CD4-positive, alpha-beta T cell treated with Interleukin-10 for 1 hour (primary cell): ENCODE measurements at places on chromosomes 16 and 17.

GRCh38 chr17:31061678-31062077 lies 33.1 kb upstream of the NF1 start:
- no peak for DNase-seq

- no peak for DNase-seq
These were observed 37.5 kb upstream of the GSG1L start for GRCh38 chr16:28100810-28101532.

DNA sequence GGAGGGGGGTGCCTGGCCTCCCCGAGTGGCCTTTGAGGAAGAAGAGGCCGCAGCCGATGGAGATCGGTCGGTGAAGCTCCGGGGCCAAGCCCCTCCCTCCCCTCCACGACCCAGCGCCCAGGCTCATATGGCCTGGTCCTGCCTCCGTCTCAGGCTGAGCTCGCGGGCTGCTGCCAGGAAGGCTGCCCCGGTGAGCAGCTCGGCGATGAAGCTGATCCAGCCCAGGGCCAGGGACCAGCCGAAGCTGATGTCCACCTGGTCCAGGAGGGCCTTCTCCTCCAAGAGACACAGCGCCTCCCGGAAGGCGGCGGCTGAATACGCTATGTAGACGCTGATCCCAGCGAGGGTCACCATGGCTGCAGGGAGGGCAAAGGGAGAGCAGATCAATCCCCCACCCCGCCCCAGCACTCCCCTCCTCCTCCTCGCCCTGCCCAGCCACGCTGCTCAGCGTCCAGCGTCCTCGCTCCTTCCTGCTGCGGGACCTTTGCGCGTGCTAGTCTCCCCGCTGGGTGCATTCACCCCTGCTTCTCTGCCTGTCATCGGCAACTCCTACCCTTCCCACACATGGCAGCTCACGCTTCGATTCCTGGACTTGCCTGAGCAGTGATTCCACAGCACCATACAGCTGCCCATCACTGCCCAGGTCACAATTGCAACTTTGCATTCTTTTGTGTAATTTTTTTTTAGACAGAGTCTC lies 20.5 kb downstream of the TMEM114 start:
- no peak for DNase-seq

DNA sequence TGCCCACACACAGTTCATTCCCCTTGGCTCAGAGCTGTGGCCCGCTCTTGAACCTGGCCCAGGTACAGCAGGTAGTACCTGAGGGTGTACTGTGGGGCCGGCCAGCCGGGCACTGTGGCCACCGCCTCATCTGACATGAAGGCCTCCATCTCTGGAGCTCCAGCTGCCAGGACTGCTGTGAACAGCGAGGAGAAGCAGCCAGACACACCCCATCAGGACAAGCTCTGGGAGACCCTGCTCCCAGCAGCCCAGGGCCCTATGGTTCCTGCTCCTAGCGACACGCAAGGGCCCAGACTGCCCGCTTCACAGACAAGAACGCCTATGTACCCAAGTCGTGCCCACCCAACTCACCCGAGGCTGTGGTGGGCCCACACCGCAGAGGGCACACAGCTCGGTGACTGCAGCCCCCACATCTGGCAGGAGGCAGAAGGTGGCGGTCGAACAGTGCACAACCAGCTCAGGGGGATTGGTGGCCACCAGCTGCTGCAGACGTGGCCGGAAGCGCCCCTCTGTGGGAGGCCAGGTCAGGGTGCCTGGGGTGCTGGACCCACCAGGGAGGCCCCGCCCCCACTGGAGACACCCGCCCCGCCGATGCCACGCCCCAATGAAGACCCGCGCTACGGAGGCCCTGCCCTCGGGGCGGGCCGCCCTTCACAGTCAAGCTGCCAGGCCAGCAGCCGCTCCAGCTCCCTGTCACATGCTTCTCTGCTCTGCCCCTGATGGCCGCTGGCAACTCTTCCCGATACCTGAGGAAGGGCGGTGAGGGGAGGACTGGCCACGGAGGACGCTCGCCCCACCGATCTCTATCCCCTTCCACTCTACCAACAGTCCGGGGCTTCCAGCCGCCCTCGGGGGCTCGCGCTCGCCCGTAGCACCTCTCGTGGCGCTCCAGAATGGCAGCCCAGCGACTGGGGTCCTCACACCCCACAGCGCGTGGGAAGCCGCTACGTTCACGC lies 1.1 kb upstream of the STUB1 start:
- peak; percentile 63 for DNase-seq

- DNase-seq, result no peak
These were observed 101.3 kb downstream of the CDK5R1 start for GRCh38 chr17:32588135-32588534.

GRCh38 chr17:15263206-15263579 lies 1.9 kb downstream of the PMP22 start:
- DNase-seq, result no peak

- no peak for DNase-seq
These were observed 6.2 kb downstream of the EPN3 start for GRCh38 chr17:50538549-50539410.

DNA sequence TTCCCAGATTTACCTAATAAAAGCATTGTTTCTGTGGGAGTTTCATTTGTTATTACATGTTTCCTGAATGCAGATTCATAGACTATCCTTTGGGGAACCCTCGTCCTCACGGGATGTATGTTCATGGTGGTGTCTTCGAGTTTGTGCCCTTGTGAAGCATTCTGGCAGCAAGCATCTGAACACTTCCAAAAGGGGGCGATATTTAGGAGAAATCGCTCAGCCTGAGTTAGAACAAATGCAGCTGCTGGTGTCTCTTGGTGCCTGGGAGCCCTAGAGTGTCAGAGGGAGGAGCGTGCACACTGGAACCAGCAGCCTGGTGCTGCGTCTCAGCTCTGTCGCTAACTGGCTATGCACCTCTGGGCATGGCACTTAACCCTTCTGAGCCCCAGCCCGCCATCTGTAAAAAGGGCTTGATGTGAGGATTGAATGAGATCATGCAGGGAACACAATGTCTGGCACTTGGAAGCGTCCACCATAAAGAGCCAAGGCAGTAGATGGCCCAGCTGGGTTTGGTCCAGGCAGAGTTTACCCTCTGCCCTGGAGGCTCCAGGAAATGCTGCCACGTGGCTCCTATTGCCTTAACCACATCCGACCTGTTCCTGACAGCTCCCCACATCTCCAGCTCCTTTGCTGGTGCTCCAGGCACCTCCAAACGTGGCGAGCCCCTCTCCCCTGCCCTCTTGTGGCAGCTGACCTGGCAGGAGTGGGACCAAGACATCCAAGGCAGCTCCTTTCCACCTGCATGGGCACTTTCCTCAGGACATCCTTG lies 25.0 kb upstream of the C16orf78 start:
- DNase-seq, result no peak

DNA sequence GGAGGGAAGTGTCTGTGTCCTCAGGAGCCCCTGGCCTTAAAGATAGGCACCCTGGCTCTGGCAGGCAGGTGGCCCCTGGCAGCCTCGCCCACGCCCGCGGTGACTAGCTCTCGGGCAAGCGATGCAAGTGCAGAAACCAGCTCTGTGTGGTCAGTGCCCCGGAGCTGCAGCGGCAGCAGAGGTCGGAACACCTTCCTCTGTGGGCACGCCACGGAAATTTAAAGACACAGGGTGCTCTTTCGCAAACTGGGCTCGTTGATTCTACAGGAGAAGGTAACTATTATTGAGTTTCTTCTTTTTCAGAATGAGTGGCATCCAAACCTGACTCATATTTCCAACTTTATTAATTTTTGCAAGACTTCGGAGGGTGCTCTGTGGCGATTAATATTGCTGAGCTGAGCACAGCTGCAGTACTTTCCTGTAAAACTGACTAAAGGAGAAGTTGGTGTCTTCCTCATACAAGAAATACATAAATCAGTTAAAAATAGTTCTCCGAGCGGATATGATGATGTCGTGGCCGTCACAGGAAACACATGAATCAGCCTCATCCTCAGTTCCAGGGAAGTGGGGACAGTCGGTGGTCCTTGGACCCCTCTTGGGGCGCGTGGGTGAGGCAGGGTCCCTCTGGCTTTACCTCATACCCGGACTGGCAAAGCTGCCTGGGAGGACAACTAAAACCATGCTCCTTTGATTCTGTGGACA lies 120.2 kb downstream of the METRNL start:
- DNase-seq, result peak; percentile 54

- no peak for DNase-seq
These were observed 8.3 kb upstream of the LPCAT2 start for GRCh38 chr16:55500530-55501011.

GRCh38 chr17:57553526-57553925 lies 191.6 kb downstream of the CCDC182 start:
- DNase-seq, result no peak

DNA sequence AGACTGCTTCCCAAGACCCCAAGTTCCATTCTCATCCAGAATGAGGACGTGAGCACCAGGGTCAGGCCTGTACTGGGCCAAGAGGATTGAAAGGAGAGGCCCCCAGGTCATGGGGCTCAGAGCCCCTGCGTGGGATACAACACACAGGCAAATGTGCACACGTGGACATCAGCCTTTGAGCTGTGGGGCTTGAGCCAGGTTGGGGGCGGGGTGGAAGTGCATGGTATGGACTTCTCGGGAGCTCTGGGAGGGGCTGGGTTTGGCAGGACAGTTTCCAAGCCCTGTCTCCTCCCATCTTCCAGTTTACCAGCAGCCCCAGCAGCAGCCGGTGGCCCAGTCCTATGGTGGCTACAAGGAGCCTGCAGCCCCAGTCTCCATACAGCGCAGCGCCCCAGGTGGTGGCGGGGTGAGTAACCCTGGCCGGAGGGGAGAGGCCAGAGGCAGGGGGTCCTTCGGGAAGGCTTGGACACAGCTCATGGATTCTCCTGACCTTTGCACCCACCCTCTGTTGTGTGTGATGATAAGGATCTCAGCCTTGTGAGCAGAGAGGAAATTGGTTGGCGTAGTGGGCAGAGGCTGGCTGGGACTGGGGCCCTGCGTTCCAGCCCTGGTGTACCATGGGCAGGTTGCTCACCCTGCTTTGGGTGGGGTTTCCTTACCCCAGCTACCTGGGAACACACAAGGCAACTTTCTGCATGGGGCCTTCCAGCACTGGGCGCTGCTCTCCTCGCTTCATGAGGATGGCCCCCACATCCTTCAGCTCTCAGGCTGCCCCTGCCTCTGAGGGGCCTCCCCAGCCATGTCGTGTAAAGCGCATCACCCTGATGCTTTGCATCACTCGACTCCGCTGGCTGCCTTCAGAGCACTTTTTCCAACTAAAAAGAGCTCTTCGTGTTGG lies 10.4 kb upstream of the LASP1NB start:
- DNase-seq, result no peak

GRCh38 chr17:81923302-81924260 lies 4.0 kb downstream of the MAFG start:
- no peak for DNase-seq

DNA sequence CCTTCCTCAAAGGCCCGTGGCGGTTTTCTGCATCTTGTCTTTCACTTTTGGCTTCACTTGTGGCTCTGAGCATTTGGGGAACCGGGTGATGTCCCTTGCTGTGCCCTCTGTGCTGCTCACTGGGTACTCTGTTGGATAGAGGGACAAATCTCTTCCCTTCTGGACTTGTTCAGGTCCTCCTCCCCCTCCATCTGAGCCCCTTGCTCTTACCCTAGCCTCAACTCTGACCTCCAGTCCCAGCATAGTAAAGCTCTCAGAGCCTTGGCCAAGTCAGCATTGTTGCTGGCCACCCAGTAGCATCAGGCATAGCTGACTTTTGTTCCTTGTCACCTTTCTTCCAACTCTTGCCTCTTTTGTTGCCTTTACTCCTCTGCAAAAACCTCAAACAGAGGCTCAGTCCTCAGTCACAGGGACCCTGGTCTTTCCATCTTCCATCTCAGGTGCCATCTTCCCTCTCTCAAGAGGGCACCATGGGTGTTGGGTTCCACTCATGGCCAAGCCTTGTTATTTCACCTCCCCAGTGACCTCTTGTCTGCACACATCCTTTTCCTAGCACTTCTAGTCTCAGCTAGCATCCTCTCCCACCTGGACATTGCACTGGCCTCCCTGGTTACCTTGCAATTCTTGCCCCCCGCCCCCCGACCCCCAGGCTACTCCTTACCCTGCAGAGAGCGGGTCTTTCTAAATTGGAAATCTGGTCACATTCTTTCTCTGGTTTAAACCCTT lies 393 bp upstream of the PSMB10 start:
- DNase-seq, result peak; percentile 85

DNA sequence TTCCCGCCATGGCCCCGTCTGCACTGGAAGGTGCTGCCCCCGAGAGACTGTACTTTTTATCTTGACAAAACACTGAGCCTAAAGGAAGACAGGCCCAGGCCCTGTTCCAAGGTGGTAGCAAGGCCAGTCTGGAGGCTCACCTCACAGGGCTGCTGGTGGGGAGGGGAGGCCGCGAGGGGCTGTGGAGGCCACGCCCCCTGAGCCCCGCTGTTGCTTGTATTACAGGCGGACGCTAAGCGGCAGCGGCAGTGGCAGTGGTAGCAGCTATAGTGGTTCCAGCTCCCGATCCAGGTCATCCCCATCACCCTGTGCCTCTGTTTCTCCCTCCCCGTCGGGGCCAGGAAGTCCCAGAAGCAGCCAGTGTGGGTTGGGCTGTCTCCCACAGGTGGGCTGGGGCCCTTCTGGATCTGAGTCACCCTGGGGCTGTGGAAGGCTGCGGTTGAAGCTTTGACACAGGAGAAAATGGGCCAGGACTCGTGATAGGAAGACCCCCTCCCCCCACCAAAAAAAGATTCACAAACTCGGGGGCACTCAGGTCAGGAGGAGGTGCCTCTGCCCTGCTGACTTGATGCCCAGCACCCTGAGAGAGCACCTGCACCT lies 13.3 kb upstream of the IL17C start:
- no peak for DNase-seq

DNA sequence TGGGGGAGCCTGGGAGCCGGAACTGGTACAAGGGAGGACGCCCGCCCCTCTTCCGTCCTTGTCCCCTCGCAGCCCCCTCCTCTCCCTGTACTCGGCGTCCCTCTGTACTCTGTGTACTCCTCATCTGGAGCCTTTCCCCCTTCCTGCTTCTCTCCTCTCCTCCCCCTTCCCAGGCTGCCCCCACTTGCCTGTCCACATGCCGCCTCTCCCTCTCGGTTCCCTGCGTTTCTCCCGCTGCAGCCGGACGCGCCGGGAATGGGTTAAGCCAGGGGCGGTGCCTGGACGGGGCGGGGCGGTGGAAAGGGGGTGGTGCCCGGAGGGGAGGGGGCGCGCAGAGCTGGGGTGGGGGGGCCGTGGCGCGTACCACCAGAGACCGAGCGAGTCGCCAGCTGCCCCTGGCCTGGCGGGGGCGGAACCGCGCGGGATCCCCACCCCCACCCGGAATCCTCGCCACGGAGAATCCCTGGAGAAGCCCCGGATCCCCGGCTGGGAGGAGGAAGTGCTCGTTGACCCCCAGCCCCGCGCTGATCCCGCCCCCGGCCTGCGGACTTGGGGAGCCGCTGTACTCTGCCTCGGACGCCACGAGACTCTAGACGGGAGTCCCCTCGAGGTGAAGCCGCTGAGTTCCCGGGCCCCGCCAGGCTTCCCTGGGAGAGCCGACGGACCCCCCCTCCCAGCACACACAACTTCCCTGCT lies 22.6 kb downstream of the GJD3 start:
- DNase-seq, result peak; percentile 49

DNA sequence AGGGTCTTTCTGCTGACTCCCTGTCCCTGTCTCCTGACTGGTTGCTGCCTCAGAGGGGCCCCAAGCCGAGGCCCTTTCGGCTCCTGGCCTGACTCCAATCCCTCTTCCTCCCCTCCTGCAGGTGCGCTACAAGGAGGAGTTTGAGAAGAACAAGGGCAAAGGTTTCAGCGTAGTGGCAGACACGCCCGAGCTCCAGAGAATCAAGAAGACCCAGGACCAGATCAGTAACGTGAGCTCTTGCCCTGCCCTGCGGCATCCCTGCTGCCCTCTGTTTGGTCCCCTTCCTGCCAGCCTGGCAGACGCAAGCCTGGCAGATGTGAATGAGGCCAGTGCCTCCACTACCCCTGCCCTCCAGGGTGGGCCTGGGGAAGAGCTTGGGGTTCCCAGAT lies 27.1 kb upstream of the LASP1NB start:
- peak; percentile 38 for DNase-seq

GRCh38 chr17:44177640-44178039 lies 7.1 kb downstream of the ASB16 start:
- DNase-seq, result no peak
